ENCODE measurements at places on chromosomes 5 and 9.

- DNase-seq = peak; percentile 59
These were observed 869.2 kb upstream of the DMAC1 start for GRCh38 chr9:8668751-8669150.

DNA sequence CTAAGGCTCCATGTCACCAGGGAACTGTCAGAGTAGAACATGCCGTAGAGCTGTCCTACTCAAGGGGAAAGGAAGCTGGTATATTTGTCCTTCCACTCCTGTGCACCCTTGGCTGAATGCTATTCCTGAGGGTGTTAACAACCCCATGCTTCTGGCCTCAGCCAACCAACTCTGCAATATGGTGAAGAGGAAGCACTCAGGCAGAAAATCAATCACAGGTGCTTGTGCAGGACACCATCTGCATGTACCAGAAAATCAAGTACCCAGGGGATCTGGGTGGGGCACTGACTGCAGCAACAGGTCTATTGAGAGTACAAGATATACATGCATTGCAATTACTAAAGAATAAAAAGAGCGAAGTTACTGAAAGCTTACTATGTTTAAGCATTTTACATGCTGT lies 51.4 kb upstream of the NEK6 start:
- no peak for DNase-seq

- peak; percentile 42 for DNase-seq
These were observed 5.7 kb upstream of the LARP1 start for GRCh38 chr5:154749491-154749890.

- DNase-seq = no peak
These were observed 44.7 kb upstream of the NDFIP1 start for GRCh38 chr5:142063878-142064331.

- DNase-seq = no peak
These were observed 86.0 kb downstream of the KDM4C start for GRCh38 chr9:6843742-6844141.

DNA sequence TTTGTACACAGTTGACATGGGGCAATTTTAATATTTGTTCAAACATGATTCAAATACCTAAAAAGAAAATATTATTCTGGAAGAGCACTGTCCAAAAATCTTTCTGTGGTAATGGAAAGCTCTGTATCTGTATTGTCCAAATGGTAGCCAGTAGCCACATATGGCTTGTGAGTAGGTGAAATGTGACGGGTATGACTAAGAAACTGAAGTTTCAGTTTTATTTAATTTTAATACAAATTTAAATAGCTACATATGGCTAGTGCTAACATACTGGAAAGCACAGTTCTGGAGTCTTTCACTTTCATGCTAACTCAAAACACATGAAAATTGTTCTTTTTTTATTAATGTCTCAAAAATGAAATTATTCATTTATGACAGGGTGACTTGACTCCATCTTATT lies 132.6 kb downstream of the PLK2 start:
- no peak for DNase-seq

DNA sequence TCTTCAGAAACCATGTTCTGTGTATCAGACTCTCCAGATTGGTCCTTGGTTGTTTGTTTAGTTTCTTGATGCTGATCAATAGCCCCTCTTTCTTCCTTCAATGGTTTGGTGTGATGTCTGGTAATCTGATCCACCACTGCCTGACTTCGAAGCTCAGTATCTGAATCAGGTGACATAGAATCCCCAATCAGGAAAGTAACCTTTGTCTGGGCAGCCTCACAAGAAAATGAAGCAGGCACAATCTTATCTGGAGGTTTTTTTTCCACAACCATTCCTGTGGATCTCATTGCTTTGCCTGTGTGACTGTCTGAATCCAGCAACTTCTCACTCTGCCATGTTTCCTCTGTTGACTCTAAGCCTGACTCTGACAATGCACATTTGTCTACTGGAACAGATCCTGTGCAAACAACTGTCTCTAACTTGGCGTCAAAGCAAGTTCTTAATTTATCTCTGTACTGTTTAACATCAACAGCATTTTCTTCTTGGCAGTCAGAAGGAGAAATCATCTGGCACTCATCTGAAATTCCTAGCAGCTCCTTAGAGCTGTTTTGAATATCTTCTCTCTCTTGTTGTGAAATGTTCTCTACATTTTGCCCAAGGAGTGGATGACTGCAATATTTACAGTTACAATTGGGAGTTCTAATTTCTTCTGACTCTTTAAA lies 37.1 kb upstream of the RAPGEF6 start:
- DNase-seq = no peak

DNA sequence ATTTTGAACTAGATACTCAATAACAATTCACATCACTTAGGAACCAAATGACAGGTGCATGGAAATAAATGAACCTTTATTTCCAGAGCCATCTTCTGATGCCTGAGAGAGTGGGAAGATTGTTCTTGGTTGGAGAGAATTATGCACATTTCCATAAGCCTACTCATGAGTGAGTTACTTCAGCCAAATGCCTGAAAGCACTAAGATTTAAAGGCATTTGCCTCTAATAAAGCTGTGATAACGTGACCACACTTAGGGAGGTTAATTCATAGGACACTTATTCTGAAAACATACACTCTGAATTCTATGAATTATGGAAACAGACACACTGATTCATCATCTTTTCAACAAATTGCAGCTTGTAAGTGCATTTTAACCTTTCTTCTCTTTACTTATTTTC lies 40.0 kb downstream of the KCTD16 start:
- DNase-seq = no peak

GRCh38 chr5:128053291-128053954 lies 30.1 kb upstream of the SLC12A2 start:
- no peak for DNase-seq

- no peak for DNase-seq
These were observed 41.6 kb downstream of the GTF3C4 start for GRCh38 chr9:132711846-132712245.

GRCh38 chr5:23742701-23743100 lies 235.3 kb downstream of the PRDM9 start:
- no peak for DNase-seq

DNA sequence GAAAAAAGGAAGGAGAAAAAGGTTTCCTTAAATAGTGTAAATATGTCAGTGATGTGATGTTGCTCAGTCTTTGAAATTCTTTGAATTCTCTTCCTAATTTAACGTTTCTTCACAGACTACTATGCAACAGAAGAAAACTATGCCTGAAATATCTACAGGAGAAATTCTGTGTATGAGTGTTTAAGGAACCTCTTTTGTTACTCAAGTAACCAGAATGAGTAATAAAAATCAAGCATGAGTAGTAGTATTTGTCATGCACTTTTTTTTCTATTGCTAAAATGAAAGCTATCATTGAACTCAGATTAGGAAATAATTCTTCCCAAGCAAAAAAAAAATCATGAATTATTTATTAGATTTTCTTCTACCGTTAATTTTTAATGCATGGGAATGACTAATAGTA lies 20.3 kb upstream of the THG1L start:
- no peak for DNase-seq
